ENCODE measurements at places on chromosomes 2 and 18.

DNA sequence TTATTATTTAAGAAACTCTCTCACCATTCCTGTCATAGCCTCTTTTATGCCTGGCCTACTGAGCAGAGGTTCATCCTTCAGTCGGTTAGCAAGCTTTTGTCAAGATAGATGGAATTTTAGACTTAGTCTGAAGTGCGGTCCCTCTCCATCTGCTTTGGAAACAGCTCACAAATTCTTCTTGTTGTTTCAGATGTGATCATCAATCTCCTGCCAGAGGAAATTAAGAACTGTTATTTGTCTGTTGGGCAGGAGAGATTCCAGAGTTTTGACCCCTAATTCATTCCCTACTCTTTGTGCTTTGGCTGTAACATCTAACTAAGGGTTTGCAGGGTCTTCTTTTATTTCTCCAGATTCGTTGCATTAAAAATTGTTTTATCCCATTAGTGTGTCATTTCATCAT lies 56.4 kb downstream of the LRRTM1 start:
- no peak for DNase-seq

DNA sequence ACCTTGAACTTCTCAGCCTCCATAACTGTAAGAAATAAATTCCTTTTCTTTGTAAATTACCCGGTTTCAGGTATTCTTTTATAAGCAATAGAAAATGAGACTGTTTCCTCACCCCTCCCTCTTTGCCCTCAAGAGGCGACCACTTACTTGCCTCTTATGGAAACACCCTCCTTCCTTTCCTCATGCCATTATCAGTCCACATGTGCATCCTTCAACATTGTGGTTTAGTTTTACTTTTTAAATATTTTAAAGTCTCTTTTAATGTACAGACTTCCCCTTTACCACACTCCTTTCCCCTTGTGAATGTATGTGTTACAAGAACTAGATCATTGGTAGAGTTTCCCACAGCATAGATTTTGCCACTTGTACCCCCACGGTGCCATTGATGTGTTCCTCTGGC lies 202.4 kb upstream of the SIX2 start:
- no peak for DNase-seq

DNA sequence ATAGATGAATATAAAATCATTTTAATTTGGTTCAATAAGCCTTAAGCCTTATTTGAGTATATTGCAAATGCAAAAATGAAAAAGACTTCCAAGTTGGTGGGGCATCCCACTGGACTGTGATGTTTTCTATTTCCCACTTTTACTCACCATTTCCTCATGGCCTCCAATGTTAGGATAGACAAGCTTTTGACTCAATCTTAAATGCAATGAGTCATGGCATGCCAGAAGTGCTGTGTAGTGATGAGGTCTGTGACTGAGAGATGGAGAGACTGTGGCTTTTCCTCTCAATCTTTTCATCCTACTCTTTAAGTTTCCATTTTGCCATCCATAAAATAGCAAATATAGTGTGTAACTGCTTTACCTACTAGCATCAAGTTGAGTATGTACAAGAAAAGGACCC lies 1401.2 kb upstream of the CELF4 start:
- DNase-seq = no peak

- DNase-seq = no peak
Observed at GRCh38 chr18:62880673-62881364, 165.5 kb downstream of the PHLPP1 start.

- DNase-seq = no peak
Observed at GRCh38 chr18:7512348-7512747, 54.8 kb upstream of the PTPRM start.

- no peak for DNase-seq
Observed at GRCh38 chr18:58443671-58444070, 185.2 kb downstream of the ALPK2 start.

DNA sequence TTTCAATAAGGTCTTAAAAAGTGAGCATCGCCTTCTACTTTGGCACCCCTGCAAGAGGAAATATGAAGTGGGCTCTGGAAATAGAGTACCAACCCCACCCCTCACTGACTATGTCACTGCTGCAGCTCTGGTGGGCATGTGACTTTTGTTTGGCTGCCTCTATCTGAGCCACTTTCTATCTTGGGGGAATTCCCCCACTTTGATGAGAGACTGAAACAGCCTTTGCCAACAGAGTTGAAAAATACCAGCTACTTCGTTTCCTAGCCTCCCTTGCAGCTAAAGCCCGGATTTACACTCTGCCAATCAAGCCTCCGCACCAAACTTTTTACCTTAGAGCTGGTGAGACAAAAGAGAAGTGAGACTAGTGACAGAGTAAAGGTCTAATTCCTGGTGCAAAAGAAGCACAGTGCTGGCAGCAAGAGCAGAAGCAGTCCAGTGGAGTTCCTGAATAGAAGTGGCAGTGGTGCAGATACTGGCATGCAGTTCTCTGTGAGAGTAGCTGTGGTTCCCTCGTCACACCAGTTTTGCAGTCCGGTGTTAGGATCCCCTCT lies 12.0 kb upstream of the GALNT14 start:
- DNase-seq = no peak

GRCh38 chr2:40740419-40740818 lies 288.5 kb upstream of the SLC8A1 start:
- no peak for DNase-seq

Data from stimulated activated CD4-positive, alpha-beta T cell treated with anti-CD3 and anti-CD28 coated beads, Interleukin-2, amount 100 ng/mL, for 24 hours (primary cell).